Nucleus accumbens (tissue), 56 donors: ENCODE measurements at places on chromosomes 5 and 9.

- DNase-seq = no peak
Measured at GRCh38 chr9:137705443-137705863, 86.6 kb downstream of the EHMT1 start.

GRCh38 chr5:58013542-58014258, 446.2 kb downstream of the PLK2 start:
- DNase-seq = no peak

GRCh38 chr9:126664900-126665643, 51.3 kb downstream of the LMX1B start:
- no peak for DNase-seq

- no peak for DNase-seq
Measured at GRCh38 chr5:66877843-66878242, 281.6 kb downstream of the MAST4 start.

GRCh38 chr5:142141463-142141862, 32.9 kb downstream of the NDFIP1 start:
- no peak for DNase-seq

DNA sequence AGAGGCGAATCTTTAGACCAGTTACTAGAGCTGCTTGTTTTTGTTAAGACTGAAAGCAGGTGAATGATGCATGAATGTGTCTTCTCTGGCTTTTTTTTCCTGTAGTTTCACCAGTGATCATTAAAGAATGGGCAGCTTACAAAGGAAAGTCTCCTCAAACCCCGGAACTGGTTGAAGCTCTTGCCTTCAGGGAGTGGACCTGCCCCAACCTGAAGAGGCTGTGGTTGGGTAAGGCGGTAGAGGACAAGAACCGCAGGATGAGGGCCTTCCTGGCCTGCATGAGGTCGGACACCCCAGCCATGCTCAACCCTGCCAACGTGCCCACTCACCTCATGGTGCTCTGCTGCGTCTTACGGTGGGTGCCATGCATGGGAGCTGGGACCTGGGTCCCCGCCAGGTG, 33.3 kb upstream of the PHF2 start:
- DNase-seq = no peak

DNA sequence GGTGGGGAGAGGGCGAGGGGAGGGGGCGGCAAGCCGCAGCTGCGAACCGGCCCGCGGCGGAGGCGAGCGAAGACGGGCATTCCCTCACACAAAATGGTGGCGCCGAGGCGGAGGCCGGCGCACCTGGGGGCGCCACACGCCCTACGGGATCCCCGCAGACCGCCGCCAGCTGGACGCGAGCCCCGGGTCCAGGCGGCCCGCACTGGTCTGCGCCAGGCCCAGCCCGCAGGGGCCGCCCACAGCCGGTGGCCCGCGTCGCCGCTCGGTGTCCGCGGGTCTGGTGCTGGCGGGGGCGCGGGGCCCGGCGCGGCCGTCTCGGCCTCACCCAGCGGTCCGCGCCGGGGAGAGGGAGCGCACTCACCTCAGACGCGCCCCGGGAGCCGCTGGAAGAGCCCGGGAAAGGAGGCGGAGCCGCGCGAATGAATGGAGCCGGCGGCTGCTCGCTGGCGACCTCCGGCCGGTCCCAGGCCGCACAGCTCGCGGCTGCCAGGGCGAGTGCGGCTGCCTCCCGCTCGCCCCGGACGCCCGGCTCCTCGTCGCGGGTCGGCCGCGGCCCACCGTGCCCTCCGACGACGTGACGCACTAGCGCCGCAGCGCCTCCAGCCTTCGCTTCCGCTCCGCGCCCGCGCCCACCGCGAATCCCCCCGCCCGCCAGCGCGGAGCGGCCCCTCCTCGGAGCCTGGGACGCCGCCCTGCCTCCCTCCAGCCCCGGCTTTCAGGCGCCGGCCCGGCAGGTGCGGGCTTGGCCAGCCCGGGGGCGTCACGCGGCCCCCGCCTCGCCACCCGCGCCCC, at the start of gene FAM169A:
Gene FAM169A, minus strand, starts transcription at position 584 of the 792 bp plus-strand sequence. CDS start 24,711 bp downstream, outside the sequence.
- DNase-seq = no peak
